ENCODE measurements at places on chromosomes 4 and X. TPM values are rescaled to one million over a fixed set of nuclear protein-coding genes. Genes with fewer than 3 reads are reported as not detected.

Gene TMEM144
- polyA plus RNA-seq, result 93.1 TPM

Gene GAGE10
- not detected for polyA plus RNA-seq

Gene WDR1
- polyA plus RNA-seq, result 168 TPM

Gene DMP1
- polyA plus RNA-seq, result not detected

Gene AMMECR1
- polyA plus RNA-seq, result 9.9 TPM

Gene DAPP1
- 2.2 TPM for polyA plus RNA-seq

Gene TCEAL2
- polyA plus RNA-seq, result 6.6 TPM

Gene CXCL13
- polyA plus RNA-seq, result 5.2 TPM

DNA sequence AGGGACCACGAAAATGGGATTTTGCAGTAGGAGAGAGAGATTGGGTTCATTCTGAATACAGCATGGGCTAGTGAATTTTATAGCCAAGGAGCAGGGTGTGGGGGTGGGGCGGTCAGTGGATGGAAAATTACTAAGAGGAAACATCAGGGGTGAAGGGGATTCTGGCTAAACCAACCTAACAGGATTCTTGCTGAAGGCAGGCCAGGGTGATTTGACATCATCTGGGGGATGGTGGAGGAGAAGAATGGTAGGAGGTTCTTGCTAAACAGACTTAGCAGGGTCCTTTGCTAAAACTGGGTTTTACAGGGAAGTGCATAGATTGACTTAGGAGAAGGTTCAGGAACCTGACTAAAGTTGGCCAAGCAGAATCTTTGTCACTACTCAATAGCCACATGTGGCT, 91.9 kb downstream of the DNAAF6 start:
- DNase-seq, result no peak

GRCh38 chr4:114287079-114287696, 307.7 kb upstream of the ARSJ start:
- peak; percentile 70 for DNase-seq

- DNase-seq, result no peak
Observed at GRCh38 chrX:126655061-126655460, 102.4 kb upstream of the DCAF12L1 start.

GRCh38 chrX:13283950-13284546, 35.8 kb downstream of the ATXN3L start:
- no peak for DNase-seq

- no peak for DNase-seq
Observed at GRCh38 chrX:150544222-150544787, 24.1 kb upstream of the MTM1 start.

DNA sequence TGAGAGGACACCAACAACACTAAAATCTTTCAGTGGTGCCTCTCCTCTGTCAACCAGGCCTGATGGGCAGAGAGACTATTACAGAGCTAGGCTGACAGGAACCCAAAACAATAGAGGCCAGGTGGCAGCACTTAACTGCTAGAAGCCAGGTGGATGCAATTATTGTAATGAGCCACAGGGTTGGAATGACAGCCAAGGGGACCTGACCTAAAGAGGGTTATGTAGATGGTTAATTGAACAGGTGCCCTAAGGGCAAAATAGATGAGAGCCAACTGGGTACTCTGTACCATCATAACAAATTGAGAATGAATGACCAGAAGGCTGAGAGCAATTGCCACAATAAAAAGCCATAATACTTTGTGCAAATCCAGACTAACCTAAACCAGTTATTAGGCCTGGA, 24.7 kb upstream of the FRAS1 start:
- DNase-seq, result no peak

- DNase-seq, result no peak
Observed at GRCh38 chrX:140180585-140180984, 215.3 kb upstream of the CXorf66 start.

DNA sequence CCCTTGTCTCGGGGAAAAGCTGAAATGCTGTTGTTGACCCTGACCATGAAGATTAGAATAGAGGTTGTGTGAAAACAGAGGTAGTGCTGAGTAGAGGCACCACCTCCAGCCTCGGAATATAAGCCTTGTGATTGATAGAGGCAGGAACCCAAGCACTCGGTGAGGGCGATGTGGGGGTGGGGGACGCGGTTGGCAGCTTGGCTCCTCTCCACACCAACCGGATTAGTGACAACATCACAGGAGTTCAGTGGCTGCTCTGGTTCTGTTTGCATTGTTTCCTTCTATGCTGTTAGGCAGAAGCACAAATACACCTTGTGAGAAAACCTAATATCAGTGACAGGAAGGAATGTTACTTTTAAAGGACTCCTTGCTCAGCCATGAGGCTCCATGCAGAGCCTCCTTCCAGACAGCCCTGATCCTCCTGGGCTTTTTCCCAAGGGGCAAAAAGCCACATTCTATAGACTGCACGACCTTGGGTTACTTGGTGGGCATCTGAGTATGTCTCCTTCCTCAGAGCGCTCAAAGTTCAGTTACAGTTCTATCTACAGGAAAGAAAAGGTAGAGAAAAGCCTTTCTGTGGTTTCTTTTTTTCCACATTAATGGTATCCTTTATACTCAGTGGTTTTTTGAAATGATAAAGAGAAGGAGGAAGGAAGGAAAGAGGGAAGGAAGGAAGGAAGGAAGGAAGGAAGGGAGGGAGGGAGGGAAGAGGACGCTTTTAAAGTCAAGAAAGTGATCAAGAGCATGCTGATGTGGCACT, 150.4 kb upstream of the NOCT start:
- no peak for DNase-seq

- DNase-seq, result no peak
Observed at GRCh38 chr4:55880652-55881280, 27.3 kb downstream of the EXOC1 start.

- DNase-seq, result no peak
Observed at GRCh38 chrX:95953564-95953963, 731.1 kb upstream of the DIAPH2 start.

GRCh38 chrX:123190096-123190495, 6.0 kb downstream of the GRIA3 start:
- DNase-seq, result no peak

DNA sequence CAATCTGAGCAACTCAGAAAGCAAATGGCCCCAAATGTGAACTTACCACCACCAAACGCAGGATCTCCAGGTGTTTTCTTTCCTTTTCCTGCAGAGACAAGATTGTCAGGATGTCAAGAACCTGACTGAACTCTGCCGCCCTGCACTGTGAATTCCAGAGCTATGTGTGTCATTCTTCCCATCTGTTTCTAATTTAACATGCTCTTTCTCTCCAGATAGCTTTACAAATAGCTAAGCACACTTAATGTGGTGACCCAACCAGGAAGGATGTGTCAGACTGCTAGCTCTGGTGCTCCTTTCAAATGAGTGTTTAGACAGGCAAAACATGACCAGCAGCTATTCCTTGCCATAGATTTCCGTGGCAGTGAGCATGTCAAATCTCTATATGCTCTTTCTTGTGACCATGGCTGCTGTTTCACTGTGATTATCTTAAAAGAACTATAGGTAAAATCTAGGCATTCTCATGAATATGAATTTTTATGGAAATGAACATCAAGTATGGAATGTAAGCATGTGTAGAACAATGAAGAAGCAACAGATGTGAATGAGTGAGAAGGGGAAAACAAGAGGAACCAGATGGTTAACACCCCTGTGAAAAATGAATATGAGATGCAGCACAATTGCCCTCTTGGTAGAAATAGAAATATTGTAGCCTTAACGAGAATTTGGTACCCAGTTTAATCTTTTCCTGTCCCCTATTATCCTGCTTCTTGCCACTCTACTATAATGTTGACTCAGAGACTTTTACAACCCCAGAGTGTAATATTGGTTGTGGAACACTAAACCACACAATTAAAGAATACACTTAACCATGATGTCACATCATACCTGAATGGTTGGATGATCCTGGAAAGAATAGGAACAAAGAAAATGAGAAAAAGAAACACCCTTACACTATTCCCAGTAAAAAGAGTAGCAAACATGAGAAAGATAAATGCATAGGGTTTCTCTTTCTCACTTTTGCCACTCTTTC, 247.8 kb upstream of the DKK2 start:
- no peak for DNase-seq

- no peak for DNase-seq
Observed at GRCh38 chr4:93467484-93468155, 360.9 kb upstream of the ATOH1 start.

DNA sequence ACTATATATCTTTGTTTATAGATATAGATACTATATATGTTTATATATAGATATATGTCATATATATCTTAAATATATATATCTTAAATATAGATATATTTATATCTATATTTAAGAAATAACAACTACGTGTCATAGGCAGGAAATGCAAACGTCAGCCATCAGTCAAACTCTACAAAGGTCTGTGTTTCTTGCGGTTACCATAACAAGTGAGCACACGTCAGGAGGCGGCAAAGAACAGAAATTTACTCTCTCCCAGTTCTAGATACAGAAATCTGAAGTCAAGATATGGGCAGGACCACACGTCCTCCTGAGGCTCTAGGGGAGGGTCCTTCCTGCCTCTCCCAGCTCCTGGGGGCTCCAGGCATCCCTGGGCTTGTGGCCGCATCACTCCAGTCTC, 6.5 kb downstream of the PLCXD1 start:
- no peak for DNase-seq

DNA sequence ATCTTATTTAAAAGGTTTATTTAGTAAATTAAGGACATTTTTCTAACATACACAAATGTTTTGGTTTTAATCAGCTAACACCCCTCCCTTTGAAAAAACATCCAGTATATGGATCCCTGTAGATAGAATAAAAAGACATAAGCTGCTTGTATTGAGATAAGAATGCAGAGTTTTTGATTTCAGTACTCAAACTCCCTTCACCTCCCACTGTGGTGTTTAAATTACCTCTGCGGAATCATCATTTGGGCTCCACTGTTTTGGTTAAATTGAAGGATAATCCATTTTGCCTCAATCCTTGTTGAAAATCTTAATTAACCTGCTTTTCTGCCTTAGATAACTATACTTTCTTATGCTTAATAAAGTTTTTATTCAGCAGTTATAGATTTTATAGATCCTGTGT, 27.6 kb downstream of the USP53 start:
- DNase-seq, result no peak

DNA sequence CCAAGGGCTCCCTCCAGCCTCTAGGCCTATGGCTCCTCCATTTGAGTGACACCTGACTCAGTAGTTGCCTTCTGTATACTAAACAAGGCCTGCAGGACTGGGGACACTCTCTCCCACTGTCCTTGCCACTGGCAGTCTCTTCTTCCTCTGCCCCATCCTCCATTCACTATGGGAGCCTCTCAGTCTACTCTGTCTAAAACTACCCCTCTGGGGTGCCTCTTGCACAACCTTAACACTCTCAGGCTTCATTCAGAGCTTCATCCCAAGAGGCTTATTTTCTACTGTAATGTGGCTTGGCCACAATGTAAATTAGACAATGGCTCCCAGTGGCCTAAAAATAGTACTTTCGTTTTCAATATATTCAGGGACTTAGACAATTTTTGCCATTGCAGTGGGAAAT, 133.0 kb downstream of the ZC4H2 start:
- DNase-seq, result no peak

DNA sequence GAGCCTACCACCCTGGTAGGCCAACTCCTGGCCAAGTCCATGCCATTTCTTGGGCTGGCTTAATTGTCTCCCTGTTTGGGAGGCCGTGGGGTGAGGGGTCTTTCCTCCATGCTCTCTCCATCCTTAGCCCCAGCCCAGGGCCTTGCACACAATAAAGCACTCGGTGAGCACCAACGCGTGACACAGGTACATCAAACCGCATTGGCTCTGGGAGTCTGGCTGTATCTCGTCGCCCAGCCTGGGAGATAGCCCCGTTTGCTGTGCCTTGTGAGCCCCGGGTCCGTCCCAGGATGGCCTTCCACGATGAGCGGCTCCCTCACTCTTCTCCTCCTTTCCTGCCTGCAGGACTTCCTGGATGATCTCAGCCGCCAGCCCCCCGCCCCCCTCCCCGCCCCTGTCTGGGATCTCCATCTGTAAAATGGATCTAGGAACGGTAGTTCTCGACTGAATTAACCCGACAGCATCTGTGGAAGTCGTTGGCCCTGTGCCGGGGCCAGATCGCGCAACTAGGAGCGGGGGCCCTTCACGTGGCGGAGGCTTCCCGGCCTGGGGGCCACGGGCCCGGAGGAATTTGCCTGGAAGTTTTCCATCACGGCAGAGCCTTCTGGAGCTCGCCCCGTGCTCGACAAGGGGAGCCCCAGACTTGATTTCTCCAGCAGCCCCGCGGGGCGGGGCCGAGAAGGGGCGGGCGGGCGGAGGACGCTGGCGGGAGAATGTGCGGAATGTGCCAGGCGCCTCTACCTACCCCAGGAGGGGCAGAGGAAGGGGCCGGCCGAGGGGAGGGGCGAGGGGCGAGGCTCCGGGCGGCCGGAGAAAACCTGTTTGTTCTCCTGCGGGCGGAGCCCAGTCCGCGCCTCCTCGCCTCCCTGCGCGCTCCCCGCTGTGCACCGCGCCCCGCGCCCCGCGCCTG, at the start of gene ZNF185:
Gene ZNF185, plus strand, starts transcription at position 846 of the 910 bp plus-strand sequence. CDS start 16,423 bp downstream, outside the sequence.
- no peak for DNase-seq

DNA sequence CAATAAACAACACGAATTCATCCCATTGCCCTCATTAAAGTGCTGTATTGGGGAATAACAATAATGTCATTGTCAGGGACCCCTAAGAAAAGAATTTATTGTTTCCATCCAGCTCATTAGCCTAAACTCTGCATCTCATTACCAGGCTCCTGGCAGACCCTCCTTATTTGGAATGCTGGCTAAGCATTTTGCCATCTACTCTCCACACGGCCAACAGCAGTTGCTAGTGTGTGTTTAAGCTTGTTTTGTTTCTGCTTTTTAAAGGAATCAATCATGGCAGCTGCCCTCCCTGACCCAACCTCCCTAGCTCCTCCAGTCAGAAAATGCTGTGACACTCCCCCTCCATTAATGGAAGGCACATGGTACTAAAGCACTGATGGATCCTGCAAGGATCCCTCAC, 43.5 kb downstream of the GATB start:
- DNase-seq, result no peak

- DNase-seq, result no peak
Observed at GRCh38 chrX:16745659-16746058, 26.2 kb downstream of the SYAP1 start.

- no peak for DNase-seq
Observed at GRCh38 chr4:1608196-1608820, 75.8 kb downstream of the FAM53A start.

DNA sequence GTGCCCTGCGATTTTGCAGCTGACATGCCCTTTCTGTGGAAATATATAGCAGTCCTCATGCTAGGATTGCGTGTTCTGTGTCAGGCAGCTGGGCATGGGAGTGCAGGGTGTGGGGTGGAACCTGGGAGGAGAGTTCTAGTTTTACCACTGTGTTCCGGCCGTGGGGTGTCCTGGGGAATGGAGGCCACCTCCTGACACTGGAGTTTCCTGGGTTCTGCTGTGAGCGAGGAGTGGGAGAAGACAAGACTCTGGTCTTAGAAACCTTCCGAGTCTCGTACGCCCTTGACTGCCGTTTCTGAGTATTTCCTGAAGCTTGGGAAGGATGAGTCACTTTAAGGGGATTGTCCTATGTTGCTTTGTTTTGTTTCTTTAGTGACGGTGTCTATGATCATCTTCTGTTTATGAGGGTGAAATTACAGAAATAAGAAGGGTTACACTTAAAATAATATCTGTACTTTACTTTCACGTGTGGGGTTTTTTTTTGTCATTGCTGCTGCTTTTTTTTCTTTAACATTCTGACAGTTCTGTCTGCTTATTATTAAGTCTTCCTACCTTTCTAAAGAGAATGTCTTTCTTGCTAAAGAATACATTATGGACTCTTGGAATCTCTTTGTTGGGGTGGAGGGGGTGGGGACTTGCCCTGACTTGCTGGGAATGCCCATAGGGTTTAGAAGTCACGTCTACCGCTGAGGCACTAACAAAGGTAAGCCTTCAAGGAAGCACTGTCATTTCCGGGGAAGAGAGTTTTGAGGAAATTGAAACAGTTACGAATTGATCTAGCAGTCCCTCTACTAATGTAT, 19.1 kb downstream of the CD99 start:
- no peak for DNase-seq

Data from large intestine (tissue), 12 donors.